SK-N-SH (cell line): ENCODE measurements at places on chromosomes 7 and 10.

DNA sequence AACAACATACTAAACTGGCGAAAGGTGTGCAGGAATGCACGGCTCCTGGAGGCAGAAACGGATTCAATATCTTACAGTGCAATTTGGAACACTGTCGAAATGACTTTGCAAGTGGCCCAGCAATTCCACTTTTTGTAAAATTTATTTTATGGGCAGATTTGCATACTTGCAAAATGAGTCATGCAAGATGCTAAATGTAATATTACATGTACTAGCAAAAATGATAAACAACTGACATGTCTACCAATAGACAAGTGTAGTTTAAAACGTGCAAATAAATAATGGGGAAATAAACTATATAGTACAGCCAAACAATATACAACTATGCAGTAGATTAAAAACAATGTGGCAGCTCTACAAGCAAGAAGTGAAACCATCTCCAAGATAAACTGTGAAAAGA lies 97.7 kb downstream of the ARHGAP12 start:
- no peak for DNase-seq

- no peak for DNase-seq
Observed at GRCh38 chr10:106107706-106108105, 1056.8 kb downstream of the SORCS1 start.

GRCh38 chr7:45670717-45671116 lies 96.5 kb downstream of the ADCY1 start:
- no peak for DNase-seq

DNA sequence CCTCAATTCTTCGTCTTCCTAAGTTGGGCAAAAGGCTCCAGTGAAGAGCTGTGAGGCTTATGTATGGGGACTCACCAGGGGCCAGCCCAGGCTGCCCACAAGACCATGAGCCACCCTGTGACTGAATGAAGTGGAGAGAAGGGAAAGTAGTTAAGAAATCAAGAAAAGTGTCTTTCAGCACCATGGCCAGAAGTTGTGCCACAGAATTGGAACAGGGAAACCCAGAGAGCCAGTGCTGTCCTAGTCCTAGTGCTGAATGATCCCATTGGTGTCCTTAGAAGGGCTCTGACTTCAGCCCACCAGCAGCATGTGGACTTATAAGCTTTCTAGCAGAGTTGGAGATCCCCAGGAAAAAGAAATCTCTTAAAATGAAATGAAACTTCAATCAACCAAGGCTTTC lies 37.0 kb upstream of the CCSER2 start:
- no peak for DNase-seq

- DNase-seq = no peak
Observed at GRCh38 chr7:38507384-38507783, 123.8 kb downstream of the AMPH start.

GRCh38 chr7:28759475-28759971 lies 198.6 kb downstream of the TRIL start:
- no peak for DNase-seq

GRCh38 chr7:116499168-116500077 lies at the start of gene CAV2:
Gene CAV2, plus strand, starts transcription at chr7:116499738. Its CDS starts 44 bp downstream, at chr7:116499782.
- peak; percentile 64 for DNase-seq

GRCh38 chr10:106111246-106111645 lies 1053.3 kb downstream of the SORCS1 start:
- no peak for DNase-seq

GRCh38 chr7:116526897-116527296 lies 2.1 kb downstream of the CAV1 start:
- DNase-seq = no peak

DNA sequence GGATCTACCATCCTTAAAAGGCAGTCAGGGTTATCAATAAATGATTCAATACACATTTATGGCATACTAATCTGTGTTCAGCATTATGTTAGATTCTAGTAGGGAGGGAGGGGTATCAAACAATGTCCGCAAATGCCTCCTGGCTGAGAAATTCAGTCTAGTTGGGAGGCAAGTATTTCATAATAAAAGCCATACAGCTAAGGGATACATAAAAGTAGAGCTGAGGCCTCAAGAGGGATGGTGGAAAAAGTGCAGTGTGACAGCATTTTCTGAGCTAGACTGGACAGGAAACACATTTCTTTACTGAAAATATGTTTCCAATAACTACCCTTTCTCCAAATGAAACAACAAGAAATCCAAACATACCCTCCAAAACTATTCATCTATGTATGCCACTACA lies 152.8 kb upstream of the LRRN3 start:
- DNase-seq = no peak

DNA sequence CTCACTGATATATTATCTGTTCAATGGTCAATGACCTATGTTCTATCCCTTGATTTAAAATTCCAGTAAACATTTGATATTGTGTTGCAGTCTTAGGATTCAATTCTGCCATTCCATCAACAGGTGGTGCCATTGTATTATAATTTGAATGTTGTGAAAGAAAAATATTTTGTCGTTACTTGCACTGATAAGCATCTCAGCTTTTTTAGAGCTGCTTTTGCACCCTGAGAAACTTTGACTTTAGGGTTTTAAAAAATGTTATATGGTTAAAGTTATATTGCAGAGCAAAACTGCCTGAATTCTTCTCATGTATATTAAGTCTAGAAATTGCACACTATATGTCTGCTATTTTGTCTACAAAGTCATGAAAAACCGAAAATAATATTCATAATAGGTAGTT lies 18.8 kb upstream of the MINDY3 start:
- peak; percentile 44 for DNase-seq

GRCh38 chr10:125747417-125747816 lies 27.9 kb downstream of the EDRF1 start:
- DNase-seq = no peak

GRCh38 chr10:30254926-30255325 lies 94.2 kb downstream of the MTPAP start:
- no peak for DNase-seq

- DNase-seq = peak; percentile 73
Observed at GRCh38 chr10:47300429-47300931, 483 bp downstream of the GDF10 start.

DNA sequence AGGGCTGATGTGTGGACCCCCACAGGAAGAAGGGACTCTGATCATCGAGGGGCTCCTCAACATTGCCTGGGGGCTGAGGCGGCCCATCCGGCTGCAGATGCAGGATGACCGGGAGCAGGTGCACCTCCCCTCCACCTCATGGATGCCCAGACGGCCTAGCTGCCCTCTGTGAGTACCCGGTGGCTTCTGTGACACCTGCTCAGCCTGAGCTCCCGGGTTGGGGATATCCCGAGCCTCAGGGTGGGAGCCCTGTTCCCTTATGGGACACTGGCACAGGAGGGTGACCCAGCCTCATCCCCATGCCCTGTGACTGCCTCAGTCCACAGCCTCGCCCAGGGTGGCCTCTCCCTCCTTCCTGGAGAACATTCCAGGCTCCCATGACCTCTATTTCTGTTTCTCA lies 3.9 kb upstream of the DEPP1 start:
- DNase-seq = no peak

DNA sequence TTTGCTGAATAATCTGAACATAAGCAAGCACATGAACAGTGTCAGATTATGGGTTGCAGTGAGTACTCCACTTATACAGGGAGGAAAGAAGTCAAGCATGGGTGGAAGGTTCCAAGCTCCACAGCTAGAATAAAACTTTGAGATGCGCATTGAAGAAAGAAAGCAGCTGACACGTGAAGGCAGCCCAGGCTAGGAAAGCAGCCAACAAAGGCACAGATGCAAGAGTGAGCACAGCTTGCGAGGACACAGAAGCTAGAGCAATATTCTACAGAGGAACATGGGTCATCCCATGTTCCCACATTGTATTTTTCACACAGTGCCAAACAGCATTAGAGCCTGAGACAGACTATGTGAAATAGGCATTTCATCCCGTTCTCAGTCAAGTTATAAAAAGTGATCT lies 194.6 kb upstream of the TBX20 start:
- DNase-seq = no peak

GRCh38 chr7:3861941-3862340 lies 560.9 kb downstream of the SDK1 start:
- DNase-seq = no peak

DNA sequence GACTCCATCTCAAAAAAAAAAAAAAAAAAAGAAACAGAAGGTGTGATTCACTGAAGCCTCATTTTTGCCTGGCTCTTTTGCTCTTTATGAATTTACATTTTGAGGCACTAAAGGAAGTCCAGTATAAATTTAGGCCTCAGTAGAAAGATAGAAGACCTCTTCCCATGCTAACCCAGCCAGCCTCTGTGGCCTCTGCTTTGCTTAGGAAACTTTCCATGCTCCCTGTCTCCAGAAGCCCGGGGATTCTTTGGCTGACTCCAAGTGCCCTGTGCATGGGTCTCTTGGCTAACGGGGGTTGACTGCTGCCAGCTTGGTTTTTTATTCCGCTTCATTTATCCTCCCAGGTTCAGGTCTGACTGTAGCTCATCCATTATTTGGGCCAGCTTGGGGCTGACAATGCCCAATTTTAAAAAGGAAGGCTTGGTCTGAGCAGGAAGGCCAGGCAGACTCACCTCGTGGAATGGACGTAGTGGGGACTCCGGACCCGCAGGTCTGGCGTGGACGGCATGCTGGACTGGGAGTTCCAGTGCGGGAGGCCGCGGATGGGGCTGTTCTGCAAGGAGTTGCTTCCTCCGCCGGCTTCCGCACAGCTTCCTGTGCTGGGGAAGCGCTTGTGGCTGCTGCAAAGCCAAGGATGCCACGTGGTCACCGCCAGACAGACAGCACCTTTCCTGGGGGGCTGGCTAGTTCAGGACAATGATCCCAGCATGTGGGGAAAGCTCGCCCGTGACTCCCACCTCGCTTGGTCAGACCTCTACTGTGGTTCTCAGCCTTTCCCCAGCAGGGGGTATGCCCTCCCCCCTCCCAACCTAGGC lies 72.3 kb downstream of the PRPF18 start:
- DNase-seq = no peak

DNA sequence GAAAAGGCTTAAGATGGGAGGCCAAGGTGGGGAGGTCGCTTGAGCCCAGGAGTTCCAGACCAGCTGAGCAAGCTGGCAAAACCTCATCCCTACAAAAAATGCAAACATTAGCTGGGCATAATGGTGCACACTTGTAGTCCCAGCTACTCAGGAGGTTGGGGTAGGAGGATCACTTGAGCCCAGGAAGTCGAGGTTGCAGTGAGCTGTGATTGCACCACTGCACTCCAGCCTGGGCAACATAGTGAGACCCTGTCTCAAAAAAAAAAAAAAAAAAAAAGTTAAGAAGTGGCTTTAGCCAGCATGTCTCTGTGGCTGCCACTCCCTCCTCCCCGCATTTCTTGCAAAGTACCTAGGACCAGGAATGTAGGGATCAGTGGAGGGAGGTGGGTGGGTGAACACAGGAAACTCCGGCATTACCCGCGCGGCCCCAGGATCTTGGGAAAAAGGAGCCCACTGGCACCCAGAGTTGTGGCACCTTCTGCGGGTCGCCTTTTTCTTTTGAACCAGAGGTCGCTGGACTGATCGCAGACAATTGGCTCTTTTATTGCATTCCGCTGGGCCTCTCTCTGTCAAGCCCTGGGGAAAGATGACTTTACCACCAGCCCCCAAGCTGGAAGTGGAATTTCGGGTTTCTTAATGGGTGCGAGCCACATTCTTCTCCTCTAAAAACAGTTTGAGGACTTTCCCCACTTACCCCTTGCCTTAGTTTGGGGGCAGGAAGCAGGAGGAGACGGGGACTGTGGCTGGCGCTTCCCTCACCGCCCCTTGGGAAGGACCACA lies 3.5 kb downstream of the VGF start:
- no peak for DNase-seq

GRCh38 chr7:18893156-18893555 lies 224.3 kb downstream of the TWIST1 start:
- no peak for DNase-seq

DNA sequence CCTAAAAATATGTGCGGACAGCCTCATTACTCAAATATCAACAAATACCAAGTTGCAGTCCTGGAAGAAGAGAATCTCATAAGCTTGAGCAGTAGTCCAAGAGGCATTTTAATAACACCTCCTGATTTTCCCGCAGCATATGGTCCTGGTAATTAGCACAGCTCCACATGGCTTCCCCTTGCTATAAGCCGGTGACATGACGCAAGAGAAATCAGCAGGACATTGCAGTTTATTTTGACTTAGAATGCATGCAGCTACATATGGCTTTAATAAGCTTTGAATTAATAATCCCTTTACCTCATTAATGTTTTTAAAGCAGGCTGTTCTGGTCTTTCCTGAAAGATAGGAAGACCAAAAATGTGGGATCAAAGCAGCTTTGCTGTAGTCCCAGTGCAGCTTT lies 137.6 kb downstream of the RAMP3 start:
- DNase-seq = peak; percentile 39

DNA sequence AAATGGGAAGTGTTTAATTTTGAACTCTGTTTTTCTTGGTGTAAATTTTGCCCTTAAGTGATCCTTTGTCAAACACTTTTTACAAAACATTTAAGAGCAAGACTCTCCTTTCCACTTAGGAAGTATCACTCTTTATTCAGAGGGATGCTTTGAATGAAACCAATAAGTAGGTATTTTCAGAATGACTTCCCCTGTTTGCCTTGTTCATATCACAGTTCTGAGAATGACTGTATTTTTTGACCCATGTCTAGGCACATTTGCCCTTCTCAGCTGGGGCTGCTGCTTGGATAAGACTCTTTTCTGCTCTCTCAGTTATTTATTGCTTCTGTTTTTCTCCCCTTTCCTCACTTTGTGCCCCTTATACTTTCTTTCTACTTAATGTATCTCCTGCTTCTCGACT lies 98.2 kb downstream of the CCNY start:
- no peak for DNase-seq

DNA sequence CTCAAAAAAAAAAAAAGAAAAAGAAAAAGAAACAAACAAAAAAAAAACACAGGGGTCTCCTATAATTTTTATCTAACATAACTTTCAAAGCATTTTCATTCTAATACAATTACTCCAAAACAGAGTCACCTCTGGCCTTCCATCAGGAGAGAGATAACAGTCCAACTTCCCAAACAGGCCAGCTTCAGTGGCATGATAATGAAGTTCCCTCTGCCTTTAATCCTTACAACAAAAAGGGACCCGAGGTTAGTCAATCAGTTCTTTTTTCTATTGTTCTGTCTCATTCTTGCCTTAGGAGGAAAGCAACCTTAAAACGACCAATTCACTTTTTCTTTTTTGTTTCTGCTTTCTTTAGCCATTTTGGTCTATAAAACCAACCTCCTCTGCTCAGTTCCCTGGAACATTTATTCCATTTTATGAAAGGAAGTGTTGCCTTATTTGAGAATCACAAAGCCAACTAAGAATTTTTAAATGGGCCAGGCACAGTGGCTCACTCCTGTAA lies 16.5 kb upstream of the FXYD4 start:
- no peak for DNase-seq

- DNase-seq = no peak
Observed at GRCh38 chr7:92798517-92799249, 37.7 kb downstream of the CDK6 start.

GRCh38 chr10:32207544-32207943 lies 139.4 kb downstream of the EPC1 start:
- peak; percentile 42 for DNase-seq

DNA sequence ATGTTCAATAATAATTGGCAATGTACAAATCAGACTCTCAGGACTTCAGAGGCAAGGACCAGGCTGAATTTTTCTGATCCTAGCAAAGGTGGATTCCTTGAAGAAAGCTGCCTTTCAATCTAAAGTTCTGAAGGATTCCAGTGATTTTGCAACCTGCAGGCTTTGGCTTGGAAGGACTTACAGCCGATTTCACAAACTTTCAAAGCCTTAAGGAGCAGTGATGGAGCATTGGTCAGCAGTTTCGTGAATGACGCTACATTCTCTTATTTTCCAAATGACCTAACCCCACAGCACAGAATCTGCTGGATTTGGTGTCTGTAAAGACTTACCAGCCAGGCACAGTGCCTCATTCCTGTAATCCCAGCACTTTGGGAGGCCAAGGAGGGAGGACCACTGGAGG lies 167.5 kb downstream of the ARHGAP12 start:
- DNase-seq = no peak
